ENCODE measurements at places on chromosomes 6 and 20.

- no peak for DNase-seq
- H3K27ac ChIP-seq = no peak overlapping the region
- no peaks in the 10 kb centered on the region for H3K27me3 ChIP-seq
- H3K36me3 ChIP-seq = no peaks in the 10 kb centered on the region
- H3K4me3 ChIP-seq = no peak overlapping the region
- no peaks in the 10 kb centered on the region for H3K4me1 ChIP-seq
Measured at GRCh38 chr20:43748274-43748673, 21.5 kb upstream of the GTSF1L start.

DNA sequence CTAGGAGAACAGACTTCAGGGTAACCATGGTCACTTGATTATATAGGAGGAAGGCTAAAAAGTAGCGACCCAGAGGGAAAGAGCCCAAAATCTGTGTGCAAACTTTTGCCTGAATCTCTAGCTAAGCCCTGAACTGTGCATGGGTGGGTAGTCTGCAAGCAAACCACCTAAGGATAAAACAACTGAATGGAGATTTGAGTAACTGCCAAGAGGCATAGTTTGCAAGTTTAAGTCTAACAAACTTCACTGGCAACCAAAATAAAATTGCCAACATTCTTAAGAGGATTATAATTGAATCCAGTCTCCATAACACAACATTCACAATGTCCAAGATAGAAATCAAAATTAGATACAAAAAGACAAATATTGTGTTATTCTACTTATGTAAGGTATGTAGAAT is 192.0 kb upstream of the PLN start:
- H3K27me3 ChIP-seq = no peaks in the 10 kb centered on the region
- no peak overlapping the region for H3K4me3 ChIP-seq
- H3K4me1 ChIP-seq = no peaks in the 10 kb centered on the region

DNA sequence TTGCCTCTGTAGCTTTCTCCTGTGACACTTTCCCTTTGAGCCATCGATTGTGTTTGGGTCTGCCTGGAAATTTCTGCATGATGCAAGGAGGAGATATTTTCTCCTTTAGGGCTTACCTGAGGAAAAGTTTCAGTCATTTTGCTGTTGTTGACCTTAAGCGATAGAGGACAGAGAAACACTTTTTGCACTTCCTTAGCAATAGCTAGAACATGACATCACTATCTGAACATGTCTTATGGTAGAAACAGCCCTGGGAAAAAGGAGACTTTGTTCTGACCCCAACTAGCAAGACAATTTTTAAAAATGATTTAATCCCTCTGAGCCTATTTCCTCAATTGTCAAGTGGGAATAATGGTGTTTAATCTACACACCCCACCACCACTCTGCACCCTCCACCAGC is 9.7 kb upstream of the FILIP1 start:
- no peaks in the 10 kb centered on the region for H3K36me3 ChIP-seq
- no peak overlapping the region for H3K4me3 ChIP-seq
- DNase-seq = no peak
- no peaks in the 10 kb centered on the region for H3K27me3 ChIP-seq

DNA sequence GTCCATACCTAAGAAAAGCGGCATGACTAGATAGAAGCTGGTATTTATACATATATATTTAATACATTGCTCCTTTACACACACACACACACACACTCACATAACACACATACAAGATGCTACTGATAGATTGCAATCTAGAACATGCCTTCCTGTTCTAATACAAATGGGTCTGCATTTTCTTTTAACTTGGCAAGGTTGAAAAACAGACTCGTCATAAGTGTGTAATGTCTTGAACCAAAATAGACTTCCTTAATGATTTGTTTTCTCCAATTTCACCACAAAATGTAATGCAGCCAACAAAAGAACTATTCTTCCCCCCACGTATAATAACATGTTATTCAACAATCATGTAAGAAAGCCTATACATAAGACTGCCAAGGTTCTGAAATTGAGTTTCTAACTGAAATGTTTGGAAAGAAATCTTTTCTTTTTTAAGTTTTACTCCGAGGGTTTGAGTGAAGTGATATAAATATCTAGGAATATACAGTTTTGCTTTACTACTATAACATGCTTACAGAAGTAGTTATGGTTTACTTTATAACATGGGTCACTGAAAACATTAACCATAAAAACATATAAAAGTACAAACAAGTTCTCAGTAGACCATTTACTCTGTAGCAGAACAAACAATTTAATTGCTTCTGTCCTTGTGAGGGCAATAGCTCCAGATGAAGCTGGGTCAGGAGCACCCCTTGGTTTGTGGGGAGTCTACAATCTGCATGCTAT is 207.5 kb downstream of the FOXC1 start:
- peaks cover 14% of the 10 kb centered on the region for H3K4me1 ChIP-seq
- H3K27me3 ChIP-seq = no peaks in the 10 kb centered on the region
- DNase-seq = no peak
- no peak overlapping the region for H3K4me3 ChIP-seq

DNA sequence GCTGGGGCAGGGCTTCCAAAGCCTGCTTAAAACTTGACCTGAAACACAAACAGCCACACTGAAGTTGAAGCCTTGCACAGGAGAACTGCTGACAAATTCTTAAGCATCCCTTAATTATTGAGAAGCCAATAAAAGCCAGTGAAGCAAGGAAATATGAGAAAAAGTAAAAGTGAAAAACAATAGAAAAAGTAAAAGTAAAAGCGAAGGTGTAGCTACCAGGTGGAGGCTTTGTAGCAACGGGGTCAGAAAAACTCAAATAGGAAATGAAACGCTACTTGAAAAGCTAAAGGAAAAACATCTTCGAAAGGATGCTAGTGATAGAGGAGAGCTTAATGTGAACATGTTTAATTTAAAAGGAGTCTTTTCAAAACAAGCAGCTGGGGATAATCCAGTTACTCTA is 97.4 kb downstream of the IRF4 start:
- H3K36me3 ChIP-seq = no peaks in the 10 kb centered on the region
- no peak for DNase-seq
- H3K27ac ChIP-seq = no peak overlapping the region
- no peaks in the 10 kb centered on the region for H3K4me1 ChIP-seq

DNA sequence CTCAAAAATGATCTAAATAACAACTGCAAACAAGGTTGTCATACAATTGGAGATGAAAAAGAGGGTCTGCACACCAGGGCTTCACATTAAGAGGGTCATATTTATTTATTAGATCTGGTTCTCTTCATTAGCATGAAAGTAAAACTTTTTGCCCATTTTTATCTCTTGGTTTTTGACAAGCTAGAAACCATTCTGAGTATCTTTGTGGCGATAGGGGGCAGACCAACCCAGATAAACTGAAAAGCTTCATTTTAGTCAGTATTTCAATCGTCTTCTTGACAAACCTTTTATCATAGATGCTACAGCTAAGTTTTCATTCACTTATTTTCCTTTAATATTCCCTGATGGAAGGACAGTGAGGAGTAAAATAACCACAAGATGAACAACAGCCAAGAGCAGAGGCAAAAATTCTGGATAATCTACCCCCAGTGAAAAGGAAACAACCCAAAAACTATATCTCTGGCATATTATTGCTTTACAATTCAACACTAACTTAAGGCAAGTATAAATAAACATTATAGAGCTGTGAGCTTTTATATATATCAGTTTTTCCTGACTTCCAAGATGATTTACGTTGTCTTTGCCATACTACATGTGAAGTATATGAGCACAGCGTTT is 45.2 kb downstream of the THEMIS start:
- H3K4me3 ChIP-seq = no peak overlapping the region
- H3K27ac ChIP-seq = no peak overlapping the region
- DNase-seq = peak; percentile 47
- no peaks in the 10 kb centered on the region for H3K36me3 ChIP-seq
- H3K27me3 ChIP-seq = no peaks in the 10 kb centered on the region

DNA sequence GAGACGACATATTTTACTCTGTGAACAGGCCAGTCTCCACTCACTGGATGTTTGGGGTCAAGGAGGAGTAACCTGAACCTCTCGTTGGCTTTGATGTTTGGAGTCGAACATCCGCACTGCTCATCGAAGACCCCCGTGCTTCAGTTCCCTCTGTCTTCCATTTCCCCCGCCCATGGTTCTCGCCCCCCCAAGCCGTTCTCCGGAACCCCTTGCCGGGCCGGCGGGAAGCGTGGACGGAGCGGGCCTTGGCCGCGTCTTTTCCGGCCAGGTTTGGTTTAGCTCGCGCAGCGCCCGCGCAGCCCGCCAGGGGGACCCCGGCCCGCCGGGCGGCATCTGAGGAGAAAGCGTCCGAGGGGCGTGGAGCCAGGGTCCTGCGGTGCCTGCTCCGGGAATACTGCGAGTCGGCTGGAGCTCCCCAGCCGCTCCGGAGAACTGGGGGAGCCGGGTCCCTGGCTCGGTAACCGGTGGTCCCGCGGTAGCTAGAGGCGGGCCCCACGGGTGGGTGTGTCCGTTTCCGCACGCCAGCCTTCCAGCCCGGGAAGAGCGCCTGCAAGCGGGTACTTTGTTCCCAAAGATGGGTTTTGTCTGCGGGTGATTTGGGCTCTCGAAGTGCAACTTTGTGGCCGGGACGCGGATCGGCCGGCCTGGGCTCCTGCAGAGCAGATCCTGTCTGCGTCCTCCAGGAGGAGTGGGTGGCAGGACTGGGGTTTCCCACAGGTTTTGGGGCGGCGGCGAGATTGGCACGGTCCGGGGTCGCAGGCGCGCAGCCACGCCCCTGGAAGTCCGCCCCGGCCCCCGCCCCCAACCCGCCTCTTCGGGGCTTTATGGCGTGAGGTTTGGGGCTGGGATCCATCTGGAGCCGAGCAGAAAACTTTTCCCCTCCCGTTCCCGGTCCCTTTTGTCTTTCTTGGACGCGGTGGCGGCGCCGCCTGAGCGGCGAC is at the start of gene TMEM200A:
Gene TMEM200A, plus strand, starts transcription at position 852 of the 941 bp plus-strand sequence. CDS start 74,406 bp downstream, outside the sequence.
- no peaks in the 10 kb centered on the region for H3K36me3 ChIP-seq
- H3K4me1 ChIP-seq = no peaks in the 10 kb centered on the region
- no peaks in the 10 kb centered on the region for H3K27me3 ChIP-seq
- peak within 1 kb of the TSS; percentile 77 for H3K4me3 ChIP-seq
- H3K27ac ChIP-seq = peak within 1 kb of the TSS; percentile 49
- DNase-seq = peak; percentile 88

GRCh38 chr6:79544939-79545450 is 7.8 kb upstream of the LCA5 start:
- no peaks in the 10 kb centered on the region for H3K27me3 ChIP-seq
- no peaks in the 10 kb centered on the region for H3K36me3 ChIP-seq
- H3K27ac ChIP-seq = peak overlapping the region; percentile 26
- peak overlapping the region; percentile 50 for H3K4me3 ChIP-seq

DNA sequence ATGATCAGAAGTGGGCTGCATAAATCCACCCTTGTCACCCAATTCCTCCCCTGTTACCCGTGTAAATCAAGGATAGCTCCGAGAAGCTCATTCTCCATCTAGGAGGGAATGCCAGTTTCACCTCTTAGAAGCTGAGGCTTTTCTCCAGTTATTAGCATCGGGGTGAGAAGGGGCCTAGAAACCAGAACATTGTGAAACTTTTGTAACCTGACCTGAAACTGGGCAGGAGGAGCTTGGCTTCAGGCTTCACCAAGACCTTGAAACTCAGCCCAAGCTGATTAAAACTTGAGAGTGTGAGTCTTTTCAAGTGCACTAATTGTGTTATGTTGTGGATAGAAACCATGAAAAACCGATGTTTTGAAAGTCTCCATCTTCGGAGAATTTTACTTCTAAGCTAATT is 103.1 kb downstream of the BMP2 start:
- H3K4me1 ChIP-seq = no peaks in the 10 kb centered on the region
- H3K36me3 ChIP-seq = no peaks in the 10 kb centered on the region
- no peaks in the 10 kb centered on the region for H3K27me3 ChIP-seq
- H3K4me3 ChIP-seq = no peak overlapping the region

DNA sequence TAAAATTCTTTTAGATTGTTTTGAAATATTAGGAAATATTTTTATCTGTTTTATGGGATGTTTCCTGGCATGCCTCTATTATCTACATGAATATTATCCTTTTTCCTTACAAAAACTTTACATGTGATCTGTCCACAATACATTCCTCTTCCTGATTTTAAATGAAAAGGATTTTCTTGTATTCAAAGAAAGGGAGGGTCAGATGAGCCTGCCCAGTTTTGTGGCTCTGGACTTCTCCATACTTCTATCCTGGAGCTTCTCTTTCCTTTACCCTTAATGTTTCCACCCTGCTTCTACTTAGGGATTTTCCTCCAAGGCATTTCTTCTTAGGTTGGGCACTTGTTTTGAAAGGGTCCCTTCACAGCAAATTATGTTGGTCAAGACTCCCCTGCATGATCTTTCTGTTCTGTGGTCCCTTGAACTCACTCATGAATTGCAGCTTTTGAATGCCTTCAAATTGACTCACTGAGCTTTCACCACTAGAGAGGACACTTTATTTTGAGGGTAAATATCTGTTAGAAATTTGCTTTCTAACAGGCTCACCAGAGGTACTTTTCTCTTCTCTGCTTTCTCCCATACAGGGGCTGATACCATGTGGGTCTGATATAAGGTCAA is 104.9 kb downstream of the CENPW start:
- H3K4me3 ChIP-seq = no peak overlapping the region
- H3K4me1 ChIP-seq = no peaks in the 10 kb centered on the region
- no peaks in the 10 kb centered on the region for H3K27me3 ChIP-seq
- no peaks in the 10 kb centered on the region for H3K36me3 ChIP-seq

DNA sequence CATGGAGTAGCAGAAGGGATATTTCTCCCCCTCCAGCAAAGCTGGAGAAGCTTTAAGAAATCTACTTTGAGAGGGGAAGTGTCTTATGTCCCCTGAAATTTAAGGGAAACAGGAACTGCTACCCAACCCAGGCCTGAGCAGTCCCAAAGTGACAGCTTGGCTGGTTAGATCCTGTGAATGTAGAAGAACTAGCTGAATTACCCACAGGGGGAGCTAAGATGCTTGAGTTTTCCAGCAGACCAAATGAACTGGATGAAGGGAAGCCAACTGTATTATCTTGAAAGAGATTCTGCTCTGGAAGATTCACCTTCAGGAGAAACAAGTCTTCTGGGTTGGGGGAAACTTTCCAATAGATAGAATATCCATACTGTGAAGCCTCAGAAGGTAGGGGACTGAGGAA is 303.3 kb upstream of the MMS22L start:
- no peak overlapping the region for H3K4me3 ChIP-seq
- H3K27me3 ChIP-seq = no peaks in the 10 kb centered on the region
- no peaks in the 10 kb centered on the region for H3K36me3 ChIP-seq
- no peaks in the 10 kb centered on the region for H3K4me1 ChIP-seq
- DNase-seq = no peak

DNA sequence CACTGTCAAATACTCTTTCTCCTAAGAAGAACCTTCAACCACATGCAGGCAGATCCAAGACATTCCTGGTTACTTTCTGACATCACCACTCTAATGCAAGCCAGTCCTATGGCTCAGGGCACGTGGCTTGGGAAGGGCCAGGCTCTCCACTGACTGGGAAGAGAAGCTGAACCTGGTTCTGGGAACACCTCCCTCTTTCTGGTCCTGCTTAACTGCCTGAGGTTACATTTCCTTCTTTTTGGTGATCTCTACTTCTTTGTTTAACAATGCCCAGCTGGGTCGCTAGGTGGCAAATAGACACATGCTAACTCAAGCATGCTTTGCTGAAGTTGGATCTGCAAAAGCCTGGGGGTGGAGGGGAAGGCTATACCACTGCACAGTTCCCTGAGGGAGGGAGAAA is 249.8 kb downstream of the GMDS start:
- H3K4me3 ChIP-seq = no peak overlapping the region
- DNase-seq = no peak
- no peak overlapping the region for H3K27ac ChIP-seq
- no peaks in the 10 kb centered on the region for H3K27me3 ChIP-seq

Measured in kidney (tissue), 22 donors.